Muscle of leg (tissue), 16 donors: ENCODE measurements at places on chromosomes 6 and 20.
A peak's percentile ranks its signal among the peaks of the same experiment; 100 is the strongest.

GRCh38 chr6:47169785-47170616, 127.9 kb upstream of the ADGRF1 start:
- peak; percentile 46 for DNase-seq

- DNase-seq = peak; percentile 67
Observed at GRCh38 chr6:46730921-46731461, 4.2 kb downstream of the PLA2G7 start.

DNA sequence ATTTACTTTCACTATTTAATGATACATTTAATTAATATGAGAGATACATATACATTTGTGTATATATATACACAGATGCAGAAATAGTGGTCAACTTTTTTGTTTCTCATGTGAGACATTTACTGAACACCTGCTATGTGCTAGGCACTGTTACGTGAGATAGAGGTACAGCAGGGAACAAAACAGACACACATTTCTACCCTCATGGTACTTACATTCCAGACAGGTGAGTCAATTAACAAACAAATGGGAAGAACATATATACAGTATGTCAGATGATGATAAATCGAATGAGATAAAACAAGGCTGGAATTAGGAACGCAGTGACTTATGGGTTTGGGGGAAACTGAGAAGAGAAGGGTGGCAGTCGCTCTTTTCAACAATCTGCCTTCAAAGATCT, 5.1 kb downstream of the TFB1M start:
- no peak for DNase-seq

- no peak for DNase-seq
Observed at GRCh38 chr6:154977588-154977987, 17.5 kb upstream of the TIAM2 start.

- no peak for DNase-seq
Observed at GRCh38 chr6:36210182-36210581, 13.6 kb downstream of the BRPF3 start.

GRCh38 chr6:83601119-83601518, 88.8 kb downstream of the PRSS35 start:
- DNase-seq = peak; percentile 16

DNA sequence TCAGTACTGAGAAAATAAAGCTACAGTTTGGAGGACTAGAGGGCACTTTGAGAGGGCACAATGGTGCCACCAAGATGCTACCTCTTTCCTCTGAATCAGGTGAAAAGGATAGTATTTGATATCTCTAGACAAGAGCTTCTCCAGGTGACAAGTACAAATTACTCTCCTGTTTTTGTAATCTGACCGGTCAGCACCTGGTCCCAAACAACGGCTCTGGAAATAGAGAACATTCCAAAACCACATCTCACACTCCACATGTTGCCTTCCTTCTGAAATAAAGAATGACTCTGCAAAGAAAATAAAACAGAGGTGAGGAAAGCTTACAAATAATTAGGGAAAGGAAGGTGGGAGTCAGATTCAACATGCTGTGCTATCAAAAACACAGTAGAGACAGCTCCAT, 51.3 kb upstream of the CITED2 start:
- DNase-seq = no peak

- DNase-seq = no peak
Observed at GRCh38 chr6:47251396-47251795, 58.3 kb downstream of the TNFRSF21 start.

DNA sequence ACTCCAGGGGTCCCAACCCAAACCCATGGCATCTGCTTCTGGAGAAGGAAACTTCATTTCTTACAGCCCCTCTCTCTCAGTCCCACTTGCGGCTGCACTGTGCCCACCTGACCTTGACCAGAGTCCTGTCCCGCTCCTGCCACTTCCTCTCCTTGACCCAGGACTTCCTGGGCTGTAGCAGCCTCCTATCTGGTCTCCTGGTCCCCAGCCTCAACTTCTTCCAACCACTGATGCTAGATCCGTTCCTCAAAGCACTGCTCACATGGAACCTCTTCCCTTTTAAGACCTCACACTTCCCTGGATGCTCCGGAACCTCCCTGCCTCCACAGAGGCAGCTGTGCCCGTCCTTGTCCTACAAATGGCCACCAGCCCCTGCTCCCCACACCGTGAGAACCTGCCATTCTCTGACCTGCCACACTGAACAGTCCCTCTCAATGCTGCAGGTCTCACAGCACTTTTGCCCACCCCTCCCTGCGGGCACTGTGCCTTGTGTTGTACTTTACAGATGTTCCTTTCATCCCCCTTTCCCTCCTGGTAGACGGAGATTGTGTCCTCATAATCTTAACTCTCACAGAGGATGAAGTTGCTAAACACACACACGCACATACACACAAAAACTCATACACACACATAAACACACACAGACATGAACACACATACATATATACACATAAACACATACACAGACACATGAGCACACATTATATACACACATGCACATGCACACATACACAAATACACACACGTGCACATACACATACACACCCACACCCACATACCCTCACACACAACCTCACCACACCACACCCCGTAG, 59.6 kb upstream of the NXT1 start:
- DNase-seq = no peak

DNA sequence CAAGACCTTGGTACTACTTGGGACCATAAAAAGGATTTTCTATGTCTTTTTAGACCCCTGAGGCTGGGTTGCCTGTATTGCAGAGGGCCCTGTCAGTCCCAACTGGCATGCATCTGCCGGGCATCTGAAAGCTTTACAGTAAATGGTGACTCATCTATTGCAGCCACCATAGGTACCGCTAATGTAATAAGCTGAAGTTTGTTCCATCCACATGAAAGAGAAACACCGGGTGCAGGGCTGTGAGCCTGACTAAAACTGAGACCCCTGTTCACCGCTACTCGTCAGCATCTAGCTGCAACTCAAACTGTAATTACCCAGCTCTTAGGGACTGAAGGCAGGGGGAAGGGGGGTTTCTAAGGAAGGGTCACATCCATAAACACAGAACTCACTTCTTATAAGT, 49.5 kb downstream of the TRERF1 start:
- no peak for DNase-seq

GRCh38 chr6:32151863-32152768, at the start of gene PRRT1:
PRRT1 (minus strand) TSS chr6:32151939; CDS start chr6:32151827, 112 bp downstream.
- DNase-seq = peak; percentile 49

DNA sequence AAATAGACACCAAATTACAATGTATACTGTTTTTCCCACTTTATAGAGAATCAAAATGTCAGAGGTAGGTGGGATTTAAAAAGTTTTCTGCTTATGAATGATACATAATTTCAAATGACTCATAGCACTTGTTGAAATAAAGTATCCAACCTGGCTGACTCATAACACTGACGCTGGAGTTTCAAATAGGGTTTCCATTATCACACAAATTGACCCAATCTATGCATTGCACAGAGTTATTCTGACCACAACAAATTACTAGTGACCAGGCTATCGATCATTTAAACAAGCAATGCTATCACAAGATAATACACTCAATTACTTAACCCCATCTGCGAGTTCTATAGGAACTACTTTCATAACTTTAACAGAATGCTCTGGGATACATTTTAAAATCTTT, 31.9 kb upstream of the PRELID3B start:
- DNase-seq = no peak
